Fibroblast of lung (primary cell): ENCODE measurements at places on chromosomes 6 and 20.

- DNase-seq: no peak
Observed at GRCh38 chr20:34362502-34363061, 491 bp upstream of the ITCH start.

GRCh38 chr6:98136333-98136732 lies 698.0 kb upstream of the POU3F2 start:
- DNase-seq: no peak

GRCh38 chr6:79230149-79230548 lies 4.3 kb downstream of the HMGN3 start:
- peak; percentile 11 for DNase-seq

GRCh38 chr6:152720974-152721373 lies 23.3 kb downstream of the MYCT1 start:
- peak; percentile 32 for DNase-seq

GRCh38 chr6:30470968-30471367 lies 18.3 kb upstream of the HLA-E start:
- DNase-seq: no peak

DNA sequence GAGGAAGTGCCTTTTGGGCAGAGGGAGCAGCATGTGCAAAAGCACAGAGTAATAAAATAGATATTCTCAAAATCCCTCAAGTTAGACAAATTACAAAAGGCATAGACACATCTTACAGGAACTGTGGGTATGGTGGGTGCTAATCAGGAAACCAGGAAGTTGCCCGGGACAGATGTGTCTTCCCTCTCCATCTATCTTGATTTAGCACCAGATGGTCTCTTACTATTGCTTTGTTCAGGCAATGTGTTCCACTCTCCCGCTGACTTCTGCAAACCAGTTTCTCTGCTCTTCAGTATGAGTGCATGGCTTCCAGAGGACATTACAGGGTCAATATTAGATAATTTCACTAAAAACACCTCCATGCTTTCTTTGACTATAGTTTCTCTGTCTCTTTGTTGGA lies 13.2 kb downstream of the CITED2 start:
- DNase-seq: no peak

- DNase-seq: no peak
Observed at GRCh38 chr6:32610682-32611296, 21.1 kb upstream of the HLA-DRB1 start.

GRCh38 chr20:50577175-50578018 lies 67.2 kb downstream of the PTPN1 start:
- no peak for DNase-seq

GRCh38 chr6:154703124-154703523 lies 30.1 kb upstream of the SCAF8 start:
- no peak for DNase-seq

DNA sequence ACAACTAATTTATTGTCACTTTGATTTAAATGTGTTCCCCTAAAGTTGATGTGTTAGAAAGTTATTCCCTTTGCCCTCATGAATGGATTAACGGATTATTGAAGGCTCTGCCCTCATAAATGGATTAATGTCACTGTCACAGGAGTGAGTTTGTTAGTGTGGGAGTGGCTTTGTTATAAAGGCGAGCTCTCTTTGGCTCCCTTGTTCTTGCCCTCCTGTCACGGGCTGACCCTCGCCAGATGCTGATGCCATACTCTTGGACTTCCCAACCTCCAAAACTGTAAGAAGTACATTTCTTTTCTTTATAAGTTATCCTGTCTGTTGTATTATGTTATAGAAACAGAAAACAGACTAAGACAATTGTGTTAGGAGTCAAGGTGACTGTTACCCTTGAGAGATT lies 22.7 kb upstream of the POPDC3 start:
- no peak for DNase-seq

- no peak for DNase-seq
Observed at GRCh38 chr6:71908162-71908765, 21.9 kb downstream of the RIMS1 start.

- DNase-seq: peak; percentile 74
Observed at GRCh38 chr6:158384671-158385110, 72.4 kb downstream of the TULP4 start.

- peak; percentile 94 for DNase-seq
Observed at GRCh38 chr6:80769106-80769505, 662.6 kb downstream of the BCKDHB start.

DNA sequence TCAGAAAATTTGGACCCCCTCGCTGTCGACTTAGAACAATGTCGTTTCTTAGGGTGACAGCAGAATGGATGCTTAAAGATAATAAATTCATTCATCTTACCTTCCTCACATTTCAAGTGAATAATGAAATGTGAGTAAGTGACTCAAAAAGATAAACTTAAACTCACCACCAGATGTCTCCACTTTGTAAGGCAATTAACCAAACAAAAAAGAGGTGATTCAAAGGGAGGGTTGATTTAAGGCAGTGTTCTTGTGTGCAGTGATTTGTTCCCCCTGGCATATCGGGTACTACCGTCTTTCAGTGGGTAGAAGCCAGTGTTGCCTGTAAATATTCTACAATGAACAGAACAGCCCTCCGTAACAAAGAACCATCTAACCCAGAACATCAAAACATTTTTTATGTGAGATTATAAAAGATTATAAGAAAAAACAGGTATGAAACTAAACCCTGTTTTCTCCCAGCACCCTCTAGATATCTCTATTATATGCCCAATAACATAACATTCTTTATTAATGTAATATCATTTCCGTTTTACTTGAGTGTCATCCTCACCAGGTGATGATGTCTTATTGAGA lies 589.7 kb downstream of the CBLN4 start:
- DNase-seq: peak; percentile 1

GRCh38 chr6:118865100-118865391 lies 28.9 kb upstream of the ASF1A start:
- DNase-seq: no peak

- no peak for DNase-seq
Observed at GRCh38 chr6:113161018-113161315, 696.2 kb upstream of the MARCKS start.

DNA sequence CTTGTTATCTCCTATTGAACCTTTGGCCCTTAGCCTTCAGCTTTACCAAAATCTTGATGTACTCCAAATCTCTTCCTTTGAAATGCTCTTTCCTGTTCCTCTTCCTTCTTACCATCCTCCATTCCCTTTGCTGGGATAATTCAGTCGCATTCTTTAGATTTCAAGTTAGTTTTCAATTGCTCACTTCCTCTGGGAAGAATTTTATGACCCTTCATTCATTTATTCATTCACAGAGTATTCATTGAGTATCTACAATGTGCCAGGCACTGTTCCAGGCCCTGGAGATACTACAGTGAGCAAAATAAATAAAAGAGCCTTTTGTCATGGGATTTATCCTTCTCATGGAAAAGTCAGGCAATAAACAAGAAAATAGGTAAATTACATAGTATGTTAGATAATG lies 548.2 kb upstream of the FLRT3 start:
- no peak for DNase-seq

DNA sequence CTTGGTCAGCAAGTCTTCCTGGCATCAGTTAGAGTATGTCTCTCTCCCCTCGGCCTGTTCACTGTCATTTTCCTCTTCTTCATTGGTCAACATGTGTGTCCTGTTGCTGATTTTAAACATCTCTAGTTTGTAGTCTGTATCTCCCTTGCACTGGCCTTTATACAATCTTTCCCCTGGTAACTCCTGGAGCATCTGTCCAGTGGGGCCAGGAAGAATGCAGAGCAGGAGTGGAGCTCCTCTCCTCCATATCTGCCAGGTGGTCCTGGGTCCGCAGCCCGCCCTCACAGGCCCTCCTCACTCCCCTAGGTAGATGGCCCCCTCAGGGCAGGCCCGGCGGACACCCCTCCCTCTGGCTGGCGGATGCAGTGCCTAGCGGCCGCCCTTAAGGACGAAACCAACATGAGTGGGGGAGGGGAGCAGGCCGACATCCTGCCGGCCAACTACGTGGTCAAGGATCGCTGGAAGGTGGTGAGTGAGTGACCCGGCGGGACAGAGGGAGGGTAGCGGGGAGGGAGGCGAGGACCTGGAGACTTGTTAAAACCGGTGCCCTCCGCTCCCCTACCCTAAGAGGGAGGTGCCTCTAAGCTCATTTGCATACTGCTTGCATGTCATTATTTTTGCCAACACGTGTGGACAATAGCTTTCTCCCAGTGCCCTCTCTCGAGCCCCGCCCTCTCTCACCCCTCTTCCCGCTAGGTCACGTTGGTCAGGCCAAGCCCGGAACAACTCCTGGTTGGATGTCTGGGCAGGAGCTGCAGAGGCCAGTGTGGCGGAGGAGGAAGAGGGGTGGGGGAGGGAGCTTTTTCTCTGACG lies 3.2 kb downstream of the TTBK1 start:
- no peak for DNase-seq

DNA sequence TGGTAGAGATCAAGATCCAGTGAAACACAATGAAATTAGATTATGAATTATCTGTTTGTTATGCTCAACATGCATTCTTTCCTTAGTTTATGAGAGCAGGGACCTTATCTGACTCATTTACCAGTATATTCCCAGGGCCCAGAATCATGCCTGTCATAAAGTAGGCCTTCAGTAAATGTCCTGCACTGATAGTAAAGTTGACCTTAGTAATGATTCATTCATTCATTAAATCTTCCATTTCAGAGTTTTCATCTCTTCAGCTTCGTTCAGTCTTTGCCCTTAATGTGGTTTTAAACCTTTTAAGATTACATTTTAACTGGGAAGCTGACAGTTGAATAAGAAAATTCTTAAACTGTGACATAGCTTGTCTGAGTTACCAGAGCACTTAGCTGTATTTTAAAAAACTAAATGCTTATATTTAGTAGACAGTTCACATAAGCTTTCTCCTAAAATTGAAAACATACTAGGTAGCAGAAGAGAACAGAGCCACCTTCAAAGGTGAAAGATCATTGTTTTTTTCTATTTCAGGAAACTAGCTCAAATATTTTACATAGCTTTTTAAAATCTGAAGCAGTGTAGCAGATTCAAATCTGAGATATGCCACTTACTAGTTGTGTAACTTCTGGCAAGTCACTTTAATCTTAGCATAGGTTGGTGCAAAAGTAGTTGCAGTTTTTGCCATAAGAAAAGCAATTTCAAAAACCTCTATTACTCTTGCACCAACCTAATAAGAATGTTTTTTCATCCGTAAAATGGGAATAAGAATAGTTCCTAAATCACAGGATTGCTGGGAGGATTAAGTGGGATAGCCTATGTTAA lies 41.4 kb downstream of the MCM8 start:
- peak; percentile 61 for DNase-seq

- DNase-seq: no peak
Observed at GRCh38 chr6:11023032-11023431, 21.1 kb downstream of the ELOVL2 start.

DNA sequence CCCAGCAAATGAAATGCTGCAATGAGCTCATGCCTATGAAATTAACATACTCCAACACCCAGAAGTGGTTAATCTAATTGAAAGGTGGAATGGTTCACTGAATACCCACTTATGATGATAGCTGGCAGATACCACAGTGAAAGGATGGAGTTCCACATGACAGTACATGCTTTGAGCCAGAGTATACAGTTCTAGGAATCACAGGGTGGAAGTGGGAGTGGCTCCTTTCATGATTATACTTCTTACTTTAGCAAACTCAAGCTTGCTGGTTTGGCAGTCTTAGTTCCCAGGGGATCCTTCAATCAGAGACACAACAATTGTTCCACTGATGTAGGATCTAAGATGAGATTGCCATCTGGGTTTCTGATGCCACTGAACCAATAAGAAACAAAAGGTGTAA lies 21.5 kb downstream of the CD164 start:
- no peak for DNase-seq

DNA sequence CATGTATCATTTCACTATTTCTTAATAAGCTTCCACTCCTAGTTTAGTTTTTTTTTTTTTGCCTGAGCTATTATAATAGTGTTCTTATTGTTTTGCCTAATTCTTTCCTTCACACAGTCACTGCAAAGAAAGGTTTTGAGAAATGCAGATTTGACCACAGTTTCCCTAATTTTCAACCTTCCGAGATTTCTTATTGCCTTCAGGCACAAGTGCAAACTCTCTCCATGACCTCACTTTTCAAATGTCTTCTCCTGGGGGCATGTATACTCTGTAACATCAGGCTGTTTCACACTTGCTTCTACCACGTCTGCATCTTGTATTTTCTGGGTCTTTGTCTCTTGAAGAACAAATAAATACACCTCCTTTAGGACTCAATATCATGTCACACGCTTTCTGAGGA lies 339.0 kb upstream of the CITED2 start:
- DNase-seq: no peak

DNA sequence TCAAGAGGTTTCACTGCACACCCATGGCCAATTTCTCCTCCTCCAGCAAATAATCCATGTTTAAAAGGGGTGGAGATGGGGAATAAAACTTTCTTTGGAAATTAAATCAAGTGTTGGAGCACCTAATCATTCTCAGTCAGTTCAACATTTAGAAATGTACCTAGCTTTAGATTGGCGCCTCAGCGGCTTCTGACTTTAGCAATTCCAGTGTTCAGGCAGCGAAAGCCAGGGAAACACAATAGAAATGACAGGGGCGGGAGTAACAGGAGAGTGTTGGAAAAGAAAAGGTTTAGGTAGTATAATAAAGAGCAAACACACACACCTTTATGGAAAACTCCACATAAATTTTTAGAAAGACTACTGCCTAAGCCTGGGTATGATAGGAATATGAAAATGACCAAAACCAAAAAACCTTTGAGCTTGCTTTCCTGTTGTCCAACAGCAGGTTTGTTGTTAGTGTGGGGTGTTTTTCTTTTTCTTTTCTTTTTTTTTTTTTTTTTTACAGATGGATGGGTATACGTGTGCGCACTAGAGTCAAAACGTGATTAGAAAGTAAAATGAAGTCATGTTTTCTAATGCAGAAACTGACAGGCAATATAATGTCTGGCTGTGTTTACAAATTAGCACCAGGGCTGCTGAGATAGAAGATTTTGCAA lies 7.7 kb downstream of the TFAP2A start:
- no peak for DNase-seq

DNA sequence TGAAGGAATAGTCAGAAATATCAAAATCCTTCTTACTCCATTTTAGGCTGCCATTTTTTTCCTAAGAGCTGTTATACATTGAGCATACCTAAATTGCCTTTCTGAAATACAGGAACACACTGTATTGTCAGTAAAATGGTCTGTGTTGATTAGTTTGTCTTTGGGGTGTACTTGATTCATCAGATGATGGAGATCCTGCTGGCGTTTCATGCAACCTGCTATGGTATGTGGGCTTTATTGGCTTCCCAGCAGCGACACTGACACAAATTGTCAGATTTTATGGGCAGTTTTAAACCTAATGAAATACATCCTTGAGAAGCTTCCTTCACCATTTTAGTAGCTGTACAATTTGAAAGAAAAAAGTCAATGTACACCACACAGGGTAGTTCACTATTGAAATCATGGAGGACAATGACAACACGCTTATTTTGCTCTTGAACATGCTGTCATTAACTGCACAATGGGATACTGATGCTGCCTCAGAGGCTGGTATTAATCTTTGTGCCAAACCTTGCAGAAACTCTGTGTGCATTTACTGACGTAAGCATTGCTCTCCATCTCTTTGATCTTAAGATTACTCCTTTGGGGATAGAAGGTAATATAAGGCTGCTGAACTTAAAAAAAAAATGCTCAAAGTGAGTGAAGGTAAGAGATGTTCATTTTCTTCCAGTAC lies 124.9 kb downstream of the LAMA2 start:
- DNase-seq: no peak
